ENCODE measurements at places on chromosomes 7 and 10.

GRCh38 chr7:14807507-14807906 lies 95.0 kb downstream of the DGKB start:
- no peak for DNase-seq

DNA sequence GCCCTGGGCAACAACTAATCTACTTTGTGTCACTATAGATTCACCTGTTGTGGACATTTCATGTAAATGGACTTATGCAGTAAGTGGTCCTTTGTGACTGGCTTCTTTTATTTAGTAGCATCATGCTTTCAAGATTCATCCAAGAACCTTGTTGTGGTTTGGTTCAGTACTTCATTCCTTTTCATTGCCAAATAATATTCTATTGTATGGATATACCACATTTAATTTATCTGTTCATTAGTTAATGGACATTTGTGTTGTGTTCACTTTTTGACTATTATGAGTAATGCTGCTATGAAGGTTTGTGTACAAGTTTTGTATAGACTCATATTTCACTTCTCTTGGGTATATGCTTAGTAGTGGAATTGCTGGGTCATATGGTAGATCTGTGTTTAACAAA lies 27.8 kb downstream of the BPGM start:
- no peak for DNase-seq

- DNase-seq: no peak
Measured at GRCh38 chr10:7409045-7409731, 1.6 kb downstream of the SFMBT2 start.

GRCh38 chr7:20401861-20402746 lies 71.4 kb downstream of the ITGB8 start:
- peak; percentile 60 for DNase-seq

DNA sequence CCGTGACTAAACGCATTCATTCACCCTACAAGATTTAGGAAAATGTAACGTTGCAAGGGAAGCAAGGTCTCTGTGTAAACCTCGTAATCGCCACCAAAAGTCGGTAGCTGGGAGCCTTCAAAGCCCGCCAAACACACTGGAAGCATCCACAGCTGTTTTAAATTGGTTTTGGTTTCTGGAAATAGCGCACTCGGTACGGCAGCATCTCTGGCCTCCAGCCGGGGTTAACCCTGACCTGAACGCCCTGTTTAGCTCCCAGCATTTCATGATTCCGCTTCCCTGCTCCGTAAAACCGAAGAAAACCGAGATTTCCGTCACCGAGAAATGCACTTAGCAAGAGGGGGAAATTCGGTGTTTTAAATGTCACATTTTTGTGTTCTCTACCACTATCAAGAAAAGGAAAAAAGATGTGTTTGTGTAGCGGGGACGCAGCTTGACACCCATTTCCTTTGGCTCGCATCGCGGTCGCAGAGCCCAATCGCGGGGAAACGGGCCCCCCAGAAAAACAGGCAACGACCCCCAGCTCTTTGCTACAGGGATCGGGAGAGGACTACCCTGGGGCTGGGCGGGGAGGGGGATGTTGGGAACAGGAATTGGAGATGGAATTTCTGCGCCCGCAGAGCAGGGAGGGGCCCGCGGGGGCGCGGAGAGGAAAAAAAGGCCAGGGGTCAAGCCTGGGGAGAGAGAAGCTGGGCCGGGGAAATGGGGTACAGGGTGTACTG lies 646 bp downstream of the SGCE start:
- DNase-seq: peak; percentile 68

- no peak for DNase-seq
Measured at GRCh38 chr7:117480978-117481377, 1.2 kb downstream of the CFTR start.

GRCh38 chr10:99766302-99766681 lies 16.1 kb upstream of the ABCC2 start:
- no peak for DNase-seq

DNA sequence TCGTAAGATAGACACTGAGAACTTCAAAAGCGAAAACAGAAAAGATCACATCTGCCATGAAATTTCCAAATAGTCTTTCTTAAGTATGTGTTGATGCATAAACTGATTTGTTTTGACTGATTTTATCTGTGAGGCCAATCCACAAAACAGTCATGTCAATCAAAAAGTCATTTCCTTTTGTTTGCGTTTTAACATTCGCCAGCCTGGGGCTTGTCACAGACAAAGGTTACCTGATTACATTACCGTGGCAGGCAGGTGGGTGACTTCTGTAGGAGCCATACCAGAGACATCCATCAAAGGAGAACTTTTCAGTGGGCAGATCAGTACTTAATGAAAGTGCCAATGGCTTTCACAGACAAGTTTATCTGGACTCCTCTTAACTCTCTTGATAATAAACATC lies 45.5 kb upstream of the BET1 start:
- no peak for DNase-seq

DNA sequence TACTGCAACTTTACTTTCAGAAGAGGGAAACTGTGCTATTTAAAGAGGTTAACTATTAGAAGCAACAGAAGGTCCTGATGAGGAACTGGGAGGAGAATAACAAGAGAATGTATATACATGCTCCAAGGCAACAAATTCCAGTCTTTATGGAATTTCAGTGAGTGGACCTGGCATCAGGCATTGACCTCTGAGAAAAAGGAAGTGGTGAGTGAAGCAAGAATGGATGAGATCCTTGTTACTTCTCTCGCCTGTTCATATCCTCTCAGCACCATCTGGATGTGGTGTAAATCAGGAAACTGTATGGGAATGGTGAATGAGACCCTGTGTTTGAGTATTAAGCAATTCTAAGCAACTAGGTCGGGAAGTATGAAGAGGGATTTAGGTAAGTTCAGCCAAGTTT lies 30.3 kb upstream of the KBTBD2 start:
- DNase-seq: peak; percentile 31

- no peak for DNase-seq
Measured at GRCh38 chr7:155844526-155844925, 32.3 kb upstream of the SHH start.

DNA sequence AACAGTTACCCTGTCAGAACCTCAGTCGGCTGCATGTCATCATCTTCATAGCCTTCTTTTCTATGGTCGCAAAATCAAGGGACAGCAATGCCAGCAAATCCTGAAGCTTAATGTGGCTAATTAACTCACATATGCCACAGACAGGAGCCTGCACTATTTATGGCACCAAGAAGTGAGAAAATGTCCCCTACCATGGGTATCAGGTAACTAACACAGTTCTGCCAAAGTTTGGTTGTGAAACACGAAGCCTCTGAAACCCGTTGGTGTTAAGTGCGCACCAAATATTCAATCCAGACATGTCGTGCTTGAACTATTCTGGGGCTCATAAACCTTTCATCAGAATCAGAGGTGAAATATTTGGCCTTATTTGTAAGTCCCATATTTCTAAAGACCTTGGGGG lies 63.3 kb downstream of the EVX1 start:
- DNase-seq: no peak

GRCh38 chr7:130723784-130724183 lies 10.2 kb downstream of the KLF14 start:
- DNase-seq: no peak

DNA sequence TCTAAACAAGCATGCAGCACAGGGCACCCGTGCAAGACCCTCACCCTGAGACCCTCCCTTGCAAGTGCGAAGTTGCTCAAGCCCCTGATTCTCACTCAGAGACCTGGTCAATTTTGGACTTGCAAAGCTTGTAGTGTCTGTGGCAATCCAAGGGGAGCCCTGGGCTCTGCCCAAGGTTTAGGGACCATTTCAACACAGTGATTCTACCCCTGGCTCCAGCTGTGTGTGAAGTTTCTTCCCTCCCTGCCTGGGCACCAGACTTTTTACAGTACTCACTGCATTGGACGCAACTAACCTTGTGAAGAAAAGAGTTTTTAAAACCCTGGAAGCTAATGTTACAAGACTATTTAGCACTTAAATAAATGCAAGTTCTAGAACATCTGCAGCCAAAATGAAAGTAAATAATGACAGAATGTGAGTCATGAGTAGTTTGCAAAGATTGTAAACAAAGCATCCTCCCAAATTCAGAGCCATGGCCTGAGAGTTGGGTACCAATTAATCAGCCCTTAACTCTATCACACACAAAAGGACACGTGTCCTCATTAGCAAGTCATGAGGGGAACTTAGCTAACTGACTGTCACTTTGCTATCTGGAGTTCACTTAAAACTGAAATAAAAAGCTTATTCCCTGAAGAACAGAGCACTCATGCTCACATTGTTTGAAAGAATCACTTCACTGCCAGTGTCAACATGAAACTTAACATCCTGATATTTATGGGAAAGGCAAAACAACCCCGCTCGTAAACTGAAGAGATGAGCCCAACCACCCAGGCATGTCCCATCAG lies 48.1 kb downstream of the RGS10 start:
- peak; percentile 34 for DNase-seq
